Activated T-helper 17 cell treated with anti-CD3 and anti-CD28 coated beads, Interleukin-2, amount 50 U/mL, for 72 hours (primary cell): ENCODE measurements at places on chromosomes 4 and X.
A peak's percentile ranks its signal among the peaks of the same experiment; 100 is the strongest.

DNA sequence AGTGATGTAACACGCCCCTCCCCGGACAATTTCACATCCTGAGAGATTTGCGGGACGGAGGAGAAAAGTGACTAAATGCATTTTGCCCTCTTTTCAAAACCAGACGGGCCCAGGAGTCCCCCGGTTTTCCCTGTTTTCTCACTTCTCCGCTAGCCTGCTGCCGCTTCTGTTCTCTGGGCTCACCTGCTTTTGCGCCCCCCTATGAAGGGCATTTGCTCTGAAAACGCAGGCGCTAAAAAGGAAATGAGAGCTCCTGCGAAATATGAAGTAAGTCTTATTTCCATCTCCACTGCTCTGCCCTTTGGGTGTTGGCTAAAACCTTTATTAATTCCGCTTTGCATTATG is 613 bp upstream of the TMEM47 start:
- ATAC-seq: no peak

- ATAC-seq: no peak
Measured at GRCh38 chr4:26223155-26223554, 97.7 kb upstream of the RBPJ start.

GRCh38 chrX:103586314-103586646 is 965 bp downstream of the TCEAL4 start:
- peak; percentile 17 for ATAC-seq

DNA sequence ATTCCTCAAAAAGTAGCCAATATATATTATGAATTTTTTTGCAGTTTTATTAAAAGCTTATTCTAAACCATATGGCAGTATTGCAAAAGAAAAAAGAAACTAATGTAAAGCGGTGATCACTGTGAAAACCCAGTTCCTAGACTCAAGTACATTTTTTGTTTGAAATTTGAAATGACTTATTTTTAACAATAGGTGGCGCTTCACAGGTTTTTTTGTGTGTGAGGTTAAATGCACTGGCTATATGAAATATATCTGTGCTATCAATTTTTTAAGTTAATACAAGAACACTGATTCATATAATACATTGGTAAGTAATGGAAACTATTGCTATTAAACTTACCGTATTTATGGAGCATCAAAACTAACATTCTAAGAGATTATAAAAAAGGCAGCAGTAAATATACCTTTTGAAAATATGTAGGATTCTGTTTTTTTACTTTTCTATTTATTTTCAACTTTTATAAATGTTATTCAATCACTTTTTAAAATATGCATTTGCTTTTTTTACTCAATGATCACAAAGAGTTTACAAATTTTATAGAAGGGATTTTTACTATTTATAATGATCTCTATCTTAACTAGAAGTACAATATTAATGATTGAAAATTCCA is 5.6 kb upstream of the SPRY1 start:
- ATAC-seq: peak; percentile 18

- ATAC-seq: no peak
Measured at GRCh38 chrX:18929775-18930174, 54.1 kb downstream of the PHKA2 start.

GRCh38 chr4:92307181-92307580 is 3.4 kb downstream of the GRID2 start:
- ATAC-seq: no peak

GRCh38 chrX:142804085-142804484 is 221.6 kb upstream of the SPANXN4 start:
- ATAC-seq: no peak

- ATAC-seq: no peak
Measured at GRCh38 chr4:160795216-160795615, 1368.6 kb downstream of the FSTL5 start.

- ATAC-seq: peak; percentile 69
Measured at GRCh38 chrX:129833153-129833990, 10.3 kb downstream of the ZDHHC9 start.

DNA sequence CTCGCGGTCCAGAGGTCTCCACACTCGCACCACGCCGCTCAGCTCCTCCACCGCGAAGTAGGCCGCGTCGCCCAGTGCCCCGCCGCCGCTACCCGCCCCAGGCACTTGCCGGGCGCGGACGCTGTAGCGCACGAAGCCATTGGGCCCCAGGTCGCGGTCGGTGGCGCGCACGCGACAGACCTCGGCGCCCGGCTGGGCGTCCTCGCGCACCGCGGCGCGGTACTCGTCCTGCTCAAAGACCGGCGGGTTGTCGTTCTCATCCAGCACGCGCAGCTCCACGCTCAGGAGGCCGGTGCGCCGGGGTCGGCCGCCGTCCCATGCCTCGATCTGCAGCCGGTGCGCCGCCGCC is 1.4 kb downstream of the DCHS2 start:
- no peak for ATAC-seq

GRCh38 chrX:123590842-123591486 is 141.9 kb downstream of the THOC2 start:
- ATAC-seq: peak; percentile 60
